ENCODE measurements at places on chromosomes 3 and 15. TPM values are rescaled to one million over a fixed set of nuclear protein-coding genes. Genes with fewer than 3 reads are reported as not detected.

Gene RPL29
- total RNA-seq = 1,047 TPM

Gene NDN
- 2.8 TPM for total RNA-seq

Gene AADAC
- total RNA-seq = not detected

Gene HIGD2B
- total RNA-seq = not detected

Gene FGD5
- total RNA-seq = not detected

Measured in activated CD4-positive, alpha-beta memory T cell treated with anti-CD3 and anti-CD28 coated beads, Interleukin-2, amount 10 ng/mL, durations not matched to agents 7 days and 5 days (primary cell).